Upper lobe of right lung (tissue), 1 donor: ENCODE measurements at places on chromosomes 2 and 18. TPM values are rescaled to one million over a fixed set of nuclear protein-coding genes. Genes with fewer than 3 reads are reported as not detected.

HOXD10 gene
- total RNA-seq: 0.55 TPM

RAB31 gene
- 137 TPM for total RNA-seq

TUBA3E gene
- not detected for total RNA-seq

KCNG2 gene
- total RNA-seq: 0.46 TPM

TBR1 gene
- not detected for total RNA-seq

PLB1 gene
- total RNA-seq: 4.2 TPM

DPP4 gene
- total RNA-seq: 30.7 TPM

IL1R2 gene
- 17.0 TPM for total RNA-seq

RIT2 gene
- not detected for total RNA-seq

ANKRD53 gene
- total RNA-seq: 0.38 TPM

DES gene
- total RNA-seq: 59.4 TPM

LRRTM1 gene
- total RNA-seq: not detected
